ENCODE measurements at places on chromosomes 2 and 18.

DNA sequence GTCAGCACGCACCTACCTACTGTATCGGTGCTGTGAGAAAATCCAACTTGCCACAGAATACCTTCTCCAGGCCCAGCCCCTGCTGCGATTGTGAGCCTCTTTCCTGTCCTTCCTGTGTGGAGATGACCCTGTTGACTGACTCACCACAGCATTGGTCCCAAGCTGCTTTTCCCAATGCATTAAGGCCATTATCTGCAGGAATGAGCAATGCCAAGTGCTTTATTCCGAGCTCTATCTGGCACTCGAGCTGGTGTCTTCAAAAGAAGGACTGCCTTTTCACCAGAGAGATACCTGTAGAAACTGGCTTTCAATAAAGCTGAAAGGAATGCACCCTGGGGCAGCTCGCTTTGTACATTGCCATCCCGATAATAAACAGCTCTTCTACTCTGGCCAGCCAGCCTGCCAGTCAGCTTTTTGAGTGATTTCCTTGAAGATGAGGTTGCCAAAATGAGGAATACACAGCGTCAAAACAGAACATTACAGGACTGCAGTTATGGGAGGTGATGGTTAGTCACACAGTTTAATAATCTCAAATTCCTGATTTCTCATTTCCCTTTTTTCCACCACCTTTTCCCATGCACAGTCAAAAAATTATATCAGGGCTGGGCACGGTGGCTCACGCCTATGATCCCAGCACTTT is 8.3 kb upstream of the RNF103 start:
- DNase-seq: no peak

GRCh38 chr2:239263669-239264491 is 136.9 kb downstream of the HDAC4 start:
- no peak for DNase-seq

DNA sequence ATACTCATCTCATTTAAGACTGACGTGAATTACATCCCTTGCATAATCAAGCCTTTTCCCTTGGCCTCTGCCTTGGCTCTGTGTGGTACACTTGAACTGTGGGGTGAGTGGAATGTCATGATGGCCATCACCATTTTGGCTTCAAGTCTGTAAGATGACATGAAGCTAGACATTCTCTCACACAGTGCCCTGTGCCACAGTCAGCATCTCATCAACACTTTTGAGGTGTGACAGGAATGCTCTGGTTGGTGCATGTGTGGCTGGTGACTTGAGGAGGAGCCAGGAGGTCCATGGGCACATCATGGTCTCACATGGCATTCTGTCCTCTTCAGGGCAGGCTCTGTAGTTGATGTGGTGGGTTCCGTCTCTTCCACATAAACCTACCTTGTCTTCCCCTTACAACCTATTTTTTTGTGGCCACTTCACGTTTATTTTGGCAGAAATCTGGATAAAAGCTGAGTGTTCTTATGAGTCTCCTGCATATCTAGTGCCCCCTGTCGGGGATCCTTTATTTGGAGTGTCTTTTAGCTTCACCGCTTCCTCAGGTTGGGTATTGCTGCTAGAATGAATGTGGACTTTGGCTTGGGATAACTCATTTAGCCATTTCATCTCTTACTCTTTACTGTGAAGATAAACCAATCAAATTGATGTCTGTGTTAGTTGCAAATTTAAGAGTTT is 28.1 kb downstream of the MAP4K4 start:
- no peak for DNase-seq

DNA sequence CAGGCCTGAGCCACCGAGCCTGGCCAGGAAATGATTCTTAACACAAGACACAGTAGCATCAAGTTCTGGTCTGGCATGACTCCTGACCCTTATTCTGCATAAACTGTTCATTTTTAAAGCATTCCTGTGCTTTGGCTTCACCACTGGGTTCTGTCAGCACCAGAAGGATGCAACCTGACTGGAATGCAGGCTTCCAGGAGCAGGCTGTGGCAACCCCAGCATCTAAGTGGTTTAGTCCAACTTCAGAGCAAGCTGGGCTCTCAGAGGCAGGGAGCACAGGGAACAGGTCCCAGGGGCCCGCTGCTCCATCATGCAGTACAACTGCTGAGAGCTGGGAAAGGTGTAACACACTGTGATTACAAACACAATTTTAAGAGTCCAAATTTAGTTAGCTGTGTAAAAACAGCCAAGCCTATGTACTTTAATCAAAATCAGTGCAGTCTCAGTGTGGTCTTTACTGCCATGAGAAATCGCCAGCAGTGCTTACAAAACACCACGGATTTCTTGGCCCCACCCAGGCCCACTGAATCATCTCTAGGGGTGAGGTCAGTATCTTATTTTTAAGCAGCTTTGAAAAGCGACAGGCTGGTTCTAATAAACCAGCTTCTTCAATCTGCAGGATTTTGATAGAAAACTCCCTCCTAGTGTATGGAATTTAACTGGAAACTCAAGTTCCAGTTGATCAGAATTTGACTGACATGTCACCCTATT is 44.4 kb upstream of the TMEM182 start:
- no peak for DNase-seq

DNA sequence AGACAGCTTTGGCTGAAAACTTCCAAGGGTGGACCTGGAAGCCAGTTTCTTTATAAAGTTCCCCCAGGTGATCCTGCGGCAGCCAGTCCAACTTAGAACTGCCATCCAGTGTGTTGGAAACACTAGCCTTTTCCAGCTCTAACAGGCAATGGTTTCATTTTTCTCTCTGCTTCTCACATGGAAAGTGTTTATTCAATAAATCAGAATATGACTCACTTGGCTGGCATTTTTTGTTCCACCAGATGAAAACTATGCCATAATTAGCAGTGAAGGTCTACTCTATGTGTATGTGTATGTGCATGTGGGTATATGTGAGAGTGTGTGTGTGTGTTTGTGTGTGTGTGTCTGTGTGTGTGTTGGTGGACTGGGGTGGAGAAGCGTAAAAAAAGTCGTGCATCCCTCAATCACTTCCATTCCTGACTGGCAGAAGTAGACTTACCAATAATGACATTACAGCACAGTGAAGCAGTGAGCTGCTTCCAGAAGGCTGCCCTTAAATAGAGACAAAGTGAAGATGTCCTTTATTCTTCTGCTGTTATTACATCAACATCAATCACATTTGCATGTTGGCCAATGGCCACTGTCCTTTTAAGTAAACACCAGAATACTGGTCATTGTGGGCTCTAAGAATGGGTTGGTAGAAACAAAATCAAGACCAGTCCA is 90.9 kb upstream of the SETBP1 start:
- no peak for DNase-seq

- DNase-seq: no peak
Measured at GRCh38 chr2:1767939-1768691, 23.8 kb upstream of the PXDN start.
